ENCODE measurements at places on chromosomes 2 and 18.
A peak's percentile ranks its signal among the peaks of the same experiment; 100 is the strongest.

DNA sequence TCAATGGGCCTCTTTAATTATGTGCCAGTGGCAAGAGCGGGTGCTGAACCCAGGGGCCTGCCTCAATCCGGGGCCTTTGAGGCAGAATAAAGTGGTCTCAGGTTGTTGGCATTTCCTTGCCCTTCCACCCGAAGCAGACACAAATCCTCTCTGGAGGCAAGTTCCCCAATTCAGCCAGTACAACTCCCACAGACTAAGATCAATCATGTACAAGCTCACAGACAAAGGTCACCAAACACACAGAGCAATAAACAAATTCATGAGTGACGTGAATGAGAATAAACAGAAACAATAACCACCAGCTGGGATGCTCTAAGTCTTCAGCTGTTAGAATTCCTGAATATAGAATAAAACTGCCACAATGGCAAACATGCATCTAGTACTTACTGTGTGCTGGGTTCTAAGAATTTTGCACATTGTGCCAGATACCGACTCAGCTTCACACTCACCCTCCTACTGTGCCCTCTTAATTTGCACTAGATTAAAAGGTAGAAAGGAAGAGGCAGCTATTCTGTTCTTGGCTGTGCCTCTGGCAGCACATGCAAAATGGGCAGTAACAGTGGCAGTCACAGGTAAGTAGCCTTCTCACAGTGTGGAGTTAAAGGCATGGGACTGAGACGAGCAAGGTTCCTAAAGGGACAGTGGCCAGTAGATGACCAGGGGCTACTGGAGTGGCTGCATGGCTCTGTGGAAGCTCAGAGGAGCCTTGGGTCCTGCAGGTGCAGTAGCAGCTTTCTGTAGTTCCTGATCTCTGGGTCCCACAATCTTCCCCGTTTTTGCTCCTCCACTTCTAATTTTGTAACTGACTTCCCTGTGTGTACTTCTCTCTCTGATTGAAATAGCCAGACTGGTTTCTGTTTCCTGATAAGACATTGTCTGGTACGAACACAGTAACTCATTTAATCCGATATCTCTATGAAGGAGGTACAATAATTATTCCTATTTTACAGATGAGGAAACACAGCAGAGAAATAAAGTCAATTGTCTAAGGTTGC, 34.6 kb upstream of the IL1B start:
- no peak for DNase-seq

- peak; percentile 72 for DNase-seq
Observed at GRCh38 chr2:231364961-231365810, 30.3 kb upstream of the B3GNT7 start.

GRCh38 chr2:18837240-18837639, 247.9 kb upstream of the NT5C1B start:
- no peak for DNase-seq

DNA sequence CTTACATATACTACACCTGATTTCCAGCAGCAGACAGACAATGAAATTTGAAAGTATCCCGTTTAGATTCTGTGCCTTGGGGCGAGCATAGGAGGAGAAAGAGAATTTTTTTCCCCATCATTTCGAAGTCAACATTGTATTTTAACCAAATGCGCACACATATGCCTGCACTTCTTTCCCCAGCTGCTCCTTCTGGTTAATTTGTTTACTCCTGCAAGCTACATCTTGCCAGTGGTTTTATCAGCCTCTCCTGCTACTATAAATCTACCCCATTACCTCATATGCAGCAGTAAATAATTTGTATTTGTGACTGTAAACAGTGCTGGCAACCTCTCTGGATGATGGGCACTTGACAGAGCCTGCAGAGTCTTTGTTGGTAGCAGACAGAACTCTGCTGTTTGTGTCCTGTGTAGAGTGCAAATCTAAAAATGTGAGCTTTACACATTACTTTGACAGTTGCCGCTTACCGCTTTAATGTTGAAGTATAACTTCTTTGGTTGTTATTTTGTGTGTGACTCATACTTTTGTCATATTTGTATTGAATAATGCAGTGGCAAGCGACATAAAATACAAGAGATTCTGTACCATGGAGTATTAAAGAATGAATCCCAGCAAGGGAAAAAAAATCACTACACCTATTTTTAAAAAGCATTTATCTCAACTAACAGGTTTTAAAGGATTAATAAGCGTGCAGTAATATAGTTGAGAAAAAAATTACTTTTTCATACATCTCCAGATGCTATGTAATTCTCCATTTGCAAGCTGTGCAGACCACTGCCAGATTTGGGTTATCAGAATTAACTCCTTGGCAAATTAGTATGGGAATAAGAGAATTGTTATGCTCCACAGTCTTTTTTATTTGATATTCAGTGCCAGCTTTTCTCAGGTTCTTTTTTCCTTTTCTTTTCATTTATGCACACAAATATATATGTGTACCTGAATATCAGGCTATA, 536.8 kb downstream of the XIRP2 start:
- no peak for DNase-seq

DNA sequence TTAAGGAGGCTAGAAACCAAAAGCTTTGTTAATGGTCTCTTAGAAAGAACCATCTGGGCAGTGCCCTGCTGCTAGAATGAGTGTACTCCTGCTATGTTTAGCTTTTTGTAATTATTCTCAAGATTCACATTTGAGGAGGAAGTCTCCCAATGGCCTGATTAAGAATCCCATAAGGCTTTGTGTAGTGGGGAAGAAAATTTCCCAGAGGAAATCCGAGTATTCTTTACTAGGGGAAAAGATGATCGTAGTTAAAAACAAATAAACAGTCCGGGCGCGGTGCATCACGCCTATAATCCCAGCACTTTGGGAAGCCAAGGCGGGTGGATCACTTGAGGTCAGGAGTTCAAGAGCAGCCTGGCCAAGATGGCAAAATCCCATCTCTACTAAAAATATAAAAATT, 117.9 kb downstream of the PTRHD1 start:
- no peak for DNase-seq

DNA sequence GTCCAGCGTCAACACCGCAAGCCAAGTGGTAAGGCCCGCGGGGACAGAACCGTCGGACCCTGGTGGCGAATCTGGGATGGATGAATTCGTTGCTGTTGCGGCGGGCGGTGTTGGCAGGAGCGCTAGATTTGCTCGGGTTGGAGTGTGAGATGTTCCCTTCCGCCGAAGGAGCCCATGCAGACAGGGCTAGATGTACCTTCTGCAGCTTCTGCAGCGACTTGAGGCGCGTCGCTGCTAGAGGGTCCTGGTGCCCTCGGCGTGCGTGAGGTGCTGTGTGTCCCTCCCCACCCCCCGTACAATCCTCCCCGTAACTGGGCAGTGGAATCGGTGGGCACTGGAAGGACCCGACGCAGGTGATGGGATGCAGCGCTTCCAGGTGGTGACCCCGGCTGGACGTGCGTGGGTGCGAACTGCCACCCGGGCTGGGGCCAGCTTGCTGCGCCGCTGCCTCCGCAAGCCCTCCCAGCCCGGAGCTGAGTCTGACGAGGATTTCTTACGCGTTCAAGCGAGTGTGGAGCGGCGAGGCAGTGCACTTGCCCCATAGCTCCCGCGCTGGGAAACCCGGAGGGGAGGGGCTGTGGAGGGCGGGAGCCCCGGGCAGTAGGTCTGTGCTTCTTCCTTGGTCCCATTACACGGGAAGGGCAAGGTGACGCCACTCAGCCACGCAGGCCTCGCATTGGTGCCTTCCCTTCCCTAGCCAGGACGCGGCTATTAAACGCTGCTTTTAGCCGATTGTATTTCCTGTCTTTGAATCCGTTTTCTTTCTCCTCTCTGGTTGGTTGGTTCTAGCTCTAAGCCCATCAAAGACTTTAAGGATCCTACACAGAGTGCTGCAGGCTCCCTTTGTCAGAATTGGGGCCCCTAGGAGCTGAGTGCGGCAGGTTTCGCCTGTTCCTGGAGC, 34.2 kb downstream of the CHRNA1 start:
- DNase-seq, result no peak

DNA sequence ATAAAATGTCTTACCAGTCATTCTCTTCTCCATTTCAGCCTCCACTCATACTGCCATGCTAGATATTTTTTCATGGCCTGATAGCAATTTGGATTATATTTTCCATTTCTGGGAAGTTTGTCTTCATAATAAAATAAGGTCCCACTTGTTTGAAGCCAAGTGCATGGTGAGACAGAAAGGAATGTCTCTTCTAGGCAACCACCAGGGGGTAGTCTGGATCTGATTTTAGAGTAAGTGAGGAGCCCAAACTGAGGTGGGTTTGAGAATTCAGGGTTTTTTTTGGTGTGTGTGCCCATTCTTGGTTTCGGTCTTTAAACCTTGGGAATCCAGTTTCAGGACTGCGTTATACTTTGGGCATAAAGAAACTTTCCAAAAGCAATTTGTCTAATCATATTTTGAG, 315.5 kb downstream of the RPRM start:
- peak; percentile 67 for DNase-seq

- DNase-seq, result no peak
Observed at GRCh38 chr2:233290051-233290845, 17.4 kb upstream of the SAG start.

Data from T47D (cell line).